ENCODE measurements at places on chromosomes 12 and 14. TPM values are rescaled to one million over a fixed set of nuclear protein-coding genes. Genes with fewer than 3 reads are reported as not detected.

- no peak for DNase-seq
Measured at GRCh38 chr12:85874031-85874461, at the start of gene NTS. Gene NTS, plus strand, starts transcription at chr12:85874295. Its CDS starts 109 bp downstream, at chr12:85874404.

- DNase-seq = no peak
Measured at GRCh38 chr14:89171168-89171567, 245.9 kb downstream of the FOXN3 start.

DNA sequence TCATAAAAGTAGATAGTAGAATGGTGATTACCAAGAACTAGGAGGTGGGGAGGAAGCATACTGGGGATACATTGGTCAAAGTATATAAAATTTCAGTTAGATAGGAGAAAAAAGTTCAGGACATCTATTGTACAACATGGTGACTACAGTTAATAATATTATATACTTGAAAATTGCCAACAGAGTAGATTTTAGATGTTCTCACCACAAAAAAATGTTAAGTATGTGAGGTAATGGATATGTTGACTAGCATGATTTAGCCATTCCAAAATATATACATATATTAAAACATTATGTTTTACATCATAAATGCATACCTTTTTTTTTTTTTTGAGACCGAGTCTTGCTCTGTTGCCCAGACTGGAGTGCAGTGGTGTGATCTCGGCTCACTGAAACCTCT is 31.0 kb downstream of the TMEM116 start:
- no peak for DNase-seq

DNA sequence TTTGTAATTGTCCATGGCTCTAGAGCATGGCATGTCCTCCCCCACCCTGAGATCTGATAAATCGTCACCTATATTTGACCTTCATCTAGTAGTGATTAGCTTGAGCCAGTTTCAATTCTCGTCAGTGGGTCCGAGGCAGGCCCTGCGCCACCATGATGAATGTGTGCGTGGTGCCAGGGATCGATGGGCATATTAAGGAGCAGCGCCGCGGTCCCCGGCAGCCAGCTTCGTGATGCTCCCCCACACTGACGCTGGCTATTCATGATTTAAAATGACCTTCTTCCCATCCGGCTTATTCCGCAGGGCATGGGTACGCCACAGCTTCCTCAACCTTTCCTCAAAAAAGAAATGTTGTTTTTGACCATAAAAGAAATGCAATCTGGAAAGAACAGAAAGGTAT is 68.0 kb downstream of the SLC25A47 start:
- DNase-seq = no peak

- no peak for DNase-seq
Measured at GRCh38 chr12:2057041-2057794, 4.4 kb downstream of the CACNA1C start.

GRCh38 chr12:26255893-26256645 is 60.7 kb downstream of the SSPN start:
- no peak for DNase-seq

- no peak for DNase-seq
Measured at GRCh38 chr14:61218157-61218556, 63.0 kb downstream of the TMEM30B start.

GRCh38 chr12:3493043-3493858 is 2.2 kb downstream of the PRMT8 start:
- DNase-seq = no peak

Gene ZNF605
- 8.0 TPM for total RNA-seq

Gene GPR84
- total RNA-seq = 2.3 TPM

Gene BCL2L14
- not detected for total RNA-seq

Gene SDSL
- 5.7 TPM for total RNA-seq

Data from mesenteric fat pad (tissue), 1 donor.